ENCODE measurements at places on chromosomes 16 and 17.

DNA sequence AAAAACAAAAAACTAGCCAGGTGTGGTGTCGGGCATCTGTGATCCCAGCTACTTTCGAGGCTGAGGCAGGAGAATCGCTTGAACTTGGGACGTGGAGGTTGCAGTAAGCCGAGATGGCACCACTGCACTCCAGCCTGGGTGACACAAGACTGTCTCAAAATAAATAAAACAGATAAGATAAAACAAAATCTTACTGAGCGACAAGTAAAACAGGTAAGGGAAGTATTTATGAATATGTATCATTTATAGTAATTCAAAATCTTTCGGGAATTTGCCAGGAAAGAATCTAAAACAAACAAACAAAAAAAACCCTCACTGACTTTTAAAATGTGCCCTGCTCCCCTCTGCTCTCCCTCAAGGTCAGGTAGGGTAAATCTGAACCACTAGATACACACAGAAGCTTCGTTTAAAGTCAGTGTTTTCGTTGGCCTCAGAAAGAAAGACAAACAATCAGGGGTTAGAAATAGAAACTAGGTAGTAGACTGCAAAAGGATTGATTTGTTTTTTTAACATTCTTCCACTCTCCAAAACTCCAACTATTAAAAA, 2.1 kb downstream of the PRPSAP1 start:
- no peak for DNase-seq

DNA sequence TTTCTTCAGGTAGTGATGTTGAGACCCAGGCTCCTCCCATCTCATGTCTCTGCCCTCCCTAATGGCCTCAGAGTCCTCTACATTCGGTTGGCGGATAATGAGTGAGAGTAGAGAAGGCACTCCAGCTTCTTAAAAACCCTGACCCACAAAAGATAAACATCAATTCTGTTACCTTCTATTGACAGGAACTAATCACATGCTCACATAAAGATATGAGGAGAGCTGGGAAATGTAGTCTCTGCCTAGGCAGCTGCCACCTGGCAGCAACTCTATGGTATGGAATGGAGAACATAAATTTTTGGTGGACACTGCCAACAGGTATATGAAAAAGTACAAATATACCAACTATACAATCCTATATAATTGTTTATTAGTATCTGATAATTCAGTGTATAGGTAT, 110.7 kb upstream of the HLF start:
- DNase-seq = no peak

DNA sequence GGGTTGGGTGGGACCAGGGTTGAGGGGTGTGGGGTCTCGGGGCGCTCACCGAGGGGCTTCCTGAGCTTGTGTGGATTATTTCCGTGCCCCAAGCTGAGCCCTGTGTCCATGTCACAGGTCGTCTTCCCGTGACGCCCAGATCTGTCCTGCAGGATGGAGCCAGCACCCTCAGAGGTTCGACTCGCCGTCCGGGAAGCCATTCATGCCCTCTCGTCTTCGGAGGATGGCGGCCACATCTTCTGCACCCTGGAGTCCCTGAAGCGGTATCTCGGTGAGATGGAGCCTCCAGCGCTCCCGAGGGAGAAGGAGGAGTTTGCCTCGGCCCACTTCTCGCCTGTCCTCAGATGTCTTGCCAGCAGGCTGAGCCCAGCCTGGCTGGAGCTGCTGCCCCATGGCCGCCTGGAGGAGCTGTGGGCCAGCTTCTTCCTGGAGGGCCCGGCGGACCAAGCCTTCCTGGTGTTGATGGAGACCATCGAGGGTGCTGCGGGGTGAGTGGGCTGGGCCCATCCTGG, 1.0 kb downstream of the TELO2 start:
- no peak for DNase-seq

DNA sequence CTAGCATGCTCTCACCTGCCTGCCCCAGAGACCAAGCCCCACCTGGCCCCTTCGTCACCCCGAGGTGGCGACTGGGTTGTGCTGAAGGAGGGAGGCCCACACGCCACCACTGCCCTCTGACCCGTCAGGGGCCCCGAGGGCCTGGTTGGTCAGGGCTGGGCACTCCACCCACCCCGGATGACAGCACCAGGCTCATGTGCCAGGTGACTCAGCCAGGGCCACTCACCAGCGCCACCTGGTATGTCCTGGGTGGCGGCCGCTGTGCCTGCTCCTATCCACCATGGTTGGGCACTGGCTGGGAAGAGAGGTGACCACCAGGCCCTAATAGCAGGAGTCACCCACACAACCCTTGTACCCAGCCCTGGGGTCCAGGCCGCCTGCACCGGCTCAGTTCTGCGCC, 68.9 kb downstream of the JPH3 start:
- no peak for DNase-seq

- no peak for DNase-seq
Observed at GRCh38 chr16:87877942-87878507, 8.7 kb upstream of the SLC7A5 start.

DNA sequence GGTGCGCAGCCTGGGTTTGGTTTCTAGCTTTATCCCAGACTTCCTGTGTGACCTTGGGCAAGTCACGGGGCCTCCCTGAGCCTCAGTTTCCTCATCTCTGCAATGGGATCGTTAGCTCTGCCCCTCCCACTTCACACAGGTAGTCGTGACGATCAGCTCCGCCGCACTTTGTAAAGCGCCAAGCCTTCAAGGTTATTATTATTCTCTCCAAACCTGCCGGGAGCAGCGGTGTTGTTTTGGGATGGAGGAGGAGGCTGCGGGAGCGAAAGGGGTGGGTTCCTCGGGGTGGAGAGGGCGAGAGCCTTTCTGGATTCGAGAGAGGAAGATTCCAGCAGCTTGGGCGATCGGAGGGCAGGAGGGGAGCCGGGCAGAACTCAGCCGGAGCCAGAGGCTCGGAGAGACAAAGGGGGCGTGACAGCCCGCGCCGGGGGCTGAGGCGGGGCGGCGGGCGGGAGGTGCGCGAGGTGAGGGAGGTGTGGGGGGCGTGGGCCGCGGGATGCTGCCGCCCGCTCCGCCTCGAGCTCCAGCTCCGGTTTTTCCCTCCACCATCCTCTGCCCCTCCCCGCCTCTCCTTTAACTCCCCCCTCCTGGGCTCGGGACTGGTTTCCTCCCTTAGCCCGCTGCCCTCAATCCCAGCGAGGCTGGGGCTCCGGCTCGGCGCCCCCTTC, at the start of gene EFNB3:
Gene EFNB3, plus strand, starts transcription at position 602 of the 668 bp plus-strand sequence. CDS start 397 bp downstream, outside the sequence.
- DNase-seq = no peak

DNA sequence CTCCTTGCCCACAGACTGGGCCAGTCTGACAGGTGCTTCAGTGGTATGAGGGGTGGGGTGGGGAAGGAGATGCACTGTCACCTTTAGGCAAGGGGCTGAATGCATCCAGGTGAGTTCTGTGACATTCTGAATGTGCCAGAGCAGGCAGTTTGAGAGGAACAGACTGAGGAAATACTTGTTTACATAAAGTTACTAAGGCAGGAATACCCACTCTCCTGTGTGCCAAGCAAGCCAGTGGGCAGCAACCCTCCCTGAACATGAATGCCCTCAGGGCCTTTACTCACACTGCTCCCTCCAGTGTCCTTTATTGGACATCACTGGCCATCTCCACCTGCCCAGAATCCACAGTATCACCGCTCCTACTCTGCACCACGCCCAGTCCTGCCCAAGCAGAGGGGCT, 33.1 kb upstream of the ULK2 start:
- DNase-seq = no peak

DNA sequence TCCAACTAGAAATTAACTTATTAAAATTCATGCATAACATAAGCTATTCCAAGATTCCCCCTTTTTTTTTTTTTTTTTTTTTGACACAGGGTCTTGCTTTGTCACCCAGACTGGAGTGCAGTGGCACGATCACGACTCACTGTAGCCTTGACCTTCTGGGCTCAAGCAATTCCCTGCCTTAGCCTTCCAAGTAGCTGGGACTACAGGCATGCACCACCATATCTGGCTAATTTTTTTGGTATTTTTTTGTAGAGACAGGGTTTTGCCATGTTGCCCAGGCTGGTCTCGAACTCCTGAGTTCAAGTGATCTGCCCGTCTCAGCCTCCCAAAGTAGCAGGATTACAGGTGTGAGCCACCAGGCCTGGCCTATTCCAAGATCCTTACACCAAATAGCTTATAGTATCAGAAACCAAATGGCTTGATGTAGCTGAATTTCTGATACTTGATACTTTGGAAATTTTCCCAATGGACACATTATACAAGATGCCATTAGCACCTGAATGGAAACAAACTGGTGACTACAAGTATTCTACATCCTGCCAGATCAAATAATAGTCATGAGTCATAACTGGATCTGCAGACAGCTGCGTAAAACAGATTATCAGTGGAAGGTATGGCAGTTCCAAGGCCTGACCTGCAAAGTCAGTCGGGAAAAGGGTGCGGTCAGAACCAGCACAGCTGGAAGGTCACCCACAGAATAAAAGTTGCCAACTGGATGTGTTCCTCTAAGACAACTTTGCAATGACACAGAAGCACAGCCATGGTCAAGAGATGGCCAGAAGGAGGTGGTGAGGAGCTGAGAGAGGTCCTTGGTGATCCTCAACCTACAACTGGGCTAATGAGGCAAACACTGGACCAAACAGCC, 14.5 kb downstream of the TUBG1 start:
- no peak for DNase-seq

DNA sequence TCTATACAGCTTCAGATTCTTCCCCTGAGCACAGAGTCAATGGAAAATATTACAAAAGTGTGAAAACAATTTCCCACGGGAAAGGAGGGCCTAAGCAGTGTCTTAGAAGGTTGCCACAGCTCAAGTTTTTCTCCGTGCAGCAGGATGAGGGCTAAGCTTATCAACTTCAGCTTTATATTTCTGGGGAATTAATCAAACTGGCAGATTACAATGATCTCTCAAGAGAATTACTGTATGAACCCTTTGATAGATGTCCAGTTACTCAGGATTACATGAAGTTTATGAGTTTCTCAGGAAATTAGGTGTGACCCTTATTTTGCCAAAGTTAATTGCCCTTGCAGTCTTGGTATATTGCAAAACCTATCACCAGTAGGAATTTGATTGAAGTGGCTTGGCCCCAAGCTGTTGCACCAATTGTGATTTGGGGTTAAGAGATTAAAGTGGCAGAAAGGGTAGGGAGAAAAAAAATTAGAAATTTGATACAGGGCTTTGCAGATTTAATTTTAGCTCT, 298.4 kb downstream of the MAP2K6 start:
- no peak for DNase-seq

GRCh38 chr16:83803811-83804210, 4.0 kb upstream of the HSBP1 start:
- no peak for DNase-seq

DNA sequence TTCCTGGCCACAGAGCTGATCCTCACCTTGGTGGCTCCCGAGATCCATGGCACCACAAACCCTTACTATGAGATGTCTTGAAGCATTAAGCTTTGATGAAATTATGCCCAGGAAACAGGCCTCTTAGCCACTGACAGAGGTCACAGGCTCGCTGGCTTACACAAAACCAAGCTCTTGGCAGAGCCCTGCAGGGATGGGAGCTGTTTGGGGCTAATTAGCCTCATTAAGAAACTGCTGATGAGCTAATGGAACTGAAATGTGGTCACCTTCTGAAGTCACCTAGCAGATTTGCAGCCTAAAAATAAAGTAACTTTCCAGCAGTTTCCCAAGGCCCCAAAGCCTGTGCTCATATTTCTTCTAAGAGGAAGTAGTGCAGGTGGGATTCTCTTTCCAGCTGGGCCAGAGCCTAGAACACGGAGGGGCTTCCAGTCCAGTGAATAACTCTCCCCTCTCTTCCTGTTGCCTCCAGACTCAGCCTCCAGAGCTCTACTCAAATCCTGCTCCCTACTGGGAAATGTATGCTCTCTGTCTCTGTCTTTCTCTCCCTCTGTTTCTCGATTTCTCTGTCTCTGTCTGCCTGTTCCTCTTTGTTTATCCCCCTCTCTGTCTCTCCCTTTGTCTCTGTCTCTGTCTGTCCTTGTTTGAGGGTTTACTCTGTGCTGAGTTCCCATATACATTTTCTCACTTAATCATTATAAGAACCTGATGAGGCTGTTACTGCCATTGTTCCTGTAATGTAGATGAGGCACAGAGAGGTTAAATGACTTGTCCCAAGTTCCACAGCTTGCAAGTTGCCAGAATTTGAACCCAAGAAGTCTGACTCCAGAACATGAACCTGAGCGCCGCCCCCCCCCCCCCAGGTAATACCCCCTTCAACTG, 338.9 kb downstream of the CA10 start:
- no peak for DNase-seq

DNA sequence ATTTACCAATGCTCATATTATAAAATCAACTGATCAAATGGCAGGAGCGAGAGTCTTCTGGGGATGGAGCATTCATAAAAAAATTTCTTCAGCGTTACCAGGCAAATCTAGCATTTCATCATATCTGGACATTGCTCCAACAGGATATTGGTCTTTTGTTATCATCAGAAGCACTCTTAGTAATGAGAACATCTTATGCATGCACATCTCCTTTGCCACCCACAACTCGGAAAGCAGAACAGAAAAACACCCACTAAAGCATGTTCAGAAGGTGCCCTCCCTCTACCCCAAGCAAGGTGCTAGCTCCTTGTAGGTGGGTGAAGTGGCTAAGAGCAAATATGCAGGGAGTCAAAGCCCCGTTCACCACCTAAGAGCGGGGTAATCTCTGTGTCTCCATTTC, 18.9 kb downstream of the ARHGAP17 start:
- no peak for DNase-seq

DNA sequence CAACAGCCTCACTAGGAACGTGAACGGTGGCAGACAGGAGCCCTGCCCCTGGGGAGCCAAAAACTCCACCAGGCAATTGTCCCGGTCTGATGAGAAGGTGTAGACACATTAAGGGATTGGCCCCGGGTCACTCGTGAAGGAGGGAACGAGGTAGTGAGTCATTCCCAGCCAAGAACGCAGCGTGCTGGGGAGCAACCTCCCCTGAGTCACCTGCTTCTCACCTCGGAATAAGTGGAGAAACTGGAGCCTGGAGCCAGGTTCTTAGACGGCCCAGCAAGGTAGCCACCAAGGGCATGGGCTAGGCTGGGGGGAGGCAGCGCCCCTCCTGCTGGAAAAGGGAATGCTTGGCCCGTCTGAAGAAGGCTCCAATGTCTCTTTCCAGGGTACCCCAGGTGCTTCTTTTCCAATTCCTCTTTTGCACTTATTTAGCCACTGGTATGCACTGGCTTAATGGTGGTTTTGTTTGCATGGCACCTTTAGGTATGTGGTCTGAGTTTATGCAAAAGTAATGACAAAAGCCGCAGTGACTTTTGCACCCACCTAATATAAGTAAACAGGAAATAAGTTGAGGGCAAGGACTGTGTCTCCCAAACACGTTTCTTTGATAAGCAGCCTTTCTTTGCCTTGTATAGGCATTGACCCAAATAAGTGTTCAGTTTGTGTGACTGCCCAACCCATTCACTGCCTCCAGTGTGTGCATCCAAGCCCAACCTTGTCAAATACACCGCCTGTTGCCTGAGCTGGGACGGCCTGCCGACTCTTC, 1.8 kb upstream of the HELZ start:
- peak; percentile 68 for DNase-seq

GRCh38 chr17:55334285-55334684, 69.5 kb downstream of the HLF start:
- DNase-seq = no peak

- DNase-seq = peak; percentile 14
Observed at GRCh38 chr16:56673921-56674320, 4.3 kb downstream of the MT1H start.

- no peak for DNase-seq
Observed at GRCh38 chr16:51822471-51822870, 671.4 kb upstream of the SALL1 start.

GRCh38 chr17:16449121-16449570, 33.8 kb downstream of the TRPV2 start:
- no peak for DNase-seq
